ENCODE measurements at places on chromosomes 5 and 9.

DNA sequence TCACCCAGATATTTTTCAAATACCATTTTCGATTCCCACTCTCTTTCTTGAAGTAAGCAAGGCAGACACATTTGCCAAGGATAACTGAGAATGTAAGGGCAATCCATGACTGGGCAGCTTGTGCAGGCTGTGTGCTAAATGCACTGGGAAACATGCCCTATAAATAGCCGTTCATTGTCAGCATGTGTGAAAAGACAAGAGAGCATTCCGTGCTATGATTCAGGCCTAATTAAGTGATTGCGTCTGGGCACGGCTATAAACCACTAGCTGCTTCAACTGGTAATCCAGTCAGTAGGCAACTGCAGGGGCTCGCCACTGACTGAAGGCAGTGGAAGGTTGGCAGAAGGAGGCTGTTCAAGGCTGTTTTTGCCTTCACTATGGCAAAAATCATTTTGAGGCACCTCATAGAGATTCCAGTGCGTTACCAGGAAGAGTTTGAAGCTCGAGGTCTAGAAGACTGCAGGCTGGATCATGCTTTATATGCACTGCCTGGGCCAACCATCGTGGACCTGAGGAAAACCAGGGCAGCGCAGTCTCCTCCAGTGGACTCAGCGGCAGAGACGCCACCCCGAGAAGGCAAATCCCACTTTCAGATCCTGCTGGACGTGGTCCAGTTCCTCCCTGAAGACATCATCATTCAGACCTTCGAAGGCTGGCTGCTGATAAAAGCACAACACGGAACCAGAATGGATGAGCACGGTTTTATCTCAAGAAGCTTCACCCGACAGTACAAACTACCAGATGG, at the start of gene HSPB3:
Gene HSPB3, plus strand, starts transcription at position 287 of the 745 bp plus-strand sequence. Its CDS starts 91 bp downstream, at position 378.
- no peak for DNase-seq

GRCh38 chr5:1548702-1549474, 25.1 kb upstream of the LPCAT1 start:
- no peak for DNase-seq

DNA sequence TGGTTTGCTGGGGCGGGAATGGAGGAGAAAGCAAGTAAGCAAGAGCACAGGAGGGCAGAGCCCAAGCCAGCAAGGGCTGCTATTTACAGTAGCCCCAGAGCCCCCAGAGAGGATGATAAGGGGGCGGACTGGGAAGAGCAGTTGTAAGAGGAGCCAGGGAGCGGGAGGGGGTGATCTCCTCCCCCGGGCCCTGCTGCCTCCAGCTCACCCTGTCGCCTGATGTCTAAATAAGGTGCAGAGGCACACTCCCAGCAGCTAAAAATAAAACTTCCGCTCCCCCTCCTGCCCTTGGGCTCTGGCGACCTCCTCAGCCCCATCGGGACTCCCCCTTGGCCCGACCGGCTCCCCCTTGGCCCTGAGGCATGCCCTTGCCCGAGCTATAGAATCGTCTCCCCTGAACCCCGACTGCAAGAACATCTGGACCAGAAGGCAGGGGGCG, 14.4 kb upstream of the CCDC69 start:
- DNase-seq: no peak

GRCh38 chr5:145946112-145946861, 9.9 kb downstream of the SH3RF2 start:
- no peak for DNase-seq

DNA sequence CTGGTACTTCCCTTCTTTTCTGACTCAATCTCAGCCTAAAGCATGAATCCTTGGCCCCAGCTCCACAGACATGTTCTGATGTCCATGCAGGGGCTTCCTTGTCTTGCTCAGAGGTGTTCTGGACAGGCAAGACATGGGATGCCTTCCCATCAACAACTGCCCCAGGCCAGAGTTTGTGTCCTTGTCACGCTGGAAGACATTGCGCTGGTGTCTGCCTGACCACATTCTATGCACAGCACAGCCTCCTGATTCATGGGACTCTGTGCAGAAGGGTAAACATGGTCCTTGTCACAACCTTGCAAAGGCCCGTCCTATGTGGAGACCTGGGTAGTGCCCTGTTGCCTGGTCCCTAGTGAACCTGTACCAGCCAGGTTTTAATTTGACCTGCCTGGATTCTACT, 212.2 kb downstream of the FSTL4 start:
- DNase-seq: no peak

- DNase-seq: no peak
Measured at GRCh38 chr5:80181618-80182211, 74.1 kb downstream of the SERINC5 start.

DNA sequence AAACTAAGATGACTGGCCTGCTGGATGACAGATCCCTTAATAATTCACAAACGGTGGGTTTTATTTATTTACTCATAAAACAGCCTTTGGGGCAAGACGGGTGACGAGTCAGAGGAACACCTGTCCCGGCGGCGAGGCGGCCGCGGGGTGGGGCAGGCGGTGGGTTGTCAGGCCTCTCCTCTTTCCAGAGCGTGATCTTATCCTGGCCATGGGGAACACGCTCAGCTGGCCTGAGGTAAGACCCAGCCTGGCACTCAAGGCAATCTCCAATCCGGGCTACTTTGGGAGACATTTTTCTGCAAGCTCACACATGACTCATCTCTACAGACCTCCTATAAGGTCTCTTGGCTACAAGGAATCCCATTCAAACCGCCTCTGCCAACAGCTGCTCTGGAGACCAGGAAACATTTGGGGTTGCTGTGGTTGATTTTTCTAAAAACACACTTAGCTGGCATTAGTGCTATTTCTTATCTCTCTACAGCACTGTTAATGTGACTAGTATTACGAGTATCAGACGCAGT, 6.3 kb downstream of the RAPGEF1 start:
- no peak for DNase-seq

DNA sequence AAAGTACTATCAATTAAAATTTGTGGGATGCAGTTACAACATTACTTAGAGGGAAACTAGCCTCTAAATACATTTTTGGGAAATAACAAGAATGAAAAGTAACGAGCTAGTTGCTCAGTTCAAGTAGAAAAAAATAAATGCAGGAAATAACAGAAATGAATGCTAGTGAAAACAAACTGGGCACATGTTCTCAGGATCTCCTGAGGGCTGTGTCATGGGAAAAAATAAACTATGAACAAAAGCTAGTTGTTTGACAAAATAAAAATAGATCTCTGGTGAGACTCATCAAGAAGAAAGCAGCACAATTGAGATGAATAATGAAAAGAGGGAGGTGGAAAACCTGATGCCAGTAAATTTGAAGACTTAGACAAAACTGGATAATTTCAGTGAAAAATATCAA, 16.3 kb downstream of the IDNK start:
- DNase-seq: no peak

GRCh38 chr9:135476561-135477355, 2.8 kb upstream of the PPP1R26 start:
- no peak for DNase-seq

DNA sequence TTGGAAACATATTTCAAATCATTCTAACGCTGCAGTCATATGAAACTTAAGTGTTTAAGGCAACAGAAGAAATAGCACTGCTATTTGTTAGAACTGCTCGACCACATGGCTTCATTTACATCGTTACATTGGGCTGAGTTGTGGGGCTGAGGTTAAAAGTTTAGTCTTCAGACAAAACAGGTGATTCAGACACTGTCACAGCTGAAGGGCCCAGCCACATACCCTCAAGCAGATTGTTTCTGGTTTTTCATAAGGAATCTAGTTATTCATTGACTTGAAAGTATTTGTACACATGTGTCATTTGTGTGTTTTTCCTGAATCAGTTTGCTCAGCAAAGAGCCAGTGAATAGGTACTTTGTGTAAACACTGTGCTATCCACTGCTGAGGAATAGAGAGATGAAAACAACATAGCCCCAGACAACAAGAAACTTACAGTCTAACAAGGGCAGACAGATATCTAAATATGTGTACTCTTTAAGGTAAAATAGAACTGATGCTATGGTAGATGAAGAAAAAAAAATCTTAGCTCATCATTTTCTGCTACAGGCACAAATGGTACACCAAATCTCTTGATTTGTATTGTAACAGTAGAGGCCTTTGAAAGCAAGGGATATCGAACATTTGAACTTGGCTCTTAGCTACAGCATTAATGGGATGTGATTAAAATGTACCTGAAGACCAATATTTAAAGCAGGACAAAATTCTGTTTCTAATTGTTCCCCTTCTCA, 357.6 kb upstream of the RPS23 start:
- DNase-seq: no peak

- no peak for DNase-seq
Measured at GRCh38 chr5:74105126-74105780, 479.3 kb downstream of the ARHGEF28 start.

GRCh38 chr5:176769911-176770310, 40.4 kb upstream of the UNC5A start:
- no peak for DNase-seq

GRCh38 chr9:5586391-5586802, 42.5 kb upstream of the RIC1 start:
- DNase-seq: peak; percentile 18

GRCh38 chr9:68473790-68474189, 66.9 kb downstream of the TMEM252 start:
- no peak for DNase-seq

GRCh38 chr5:175535796-175536195, 57.4 kb downstream of the SFXN1 start:
- no peak for DNase-seq

DNA sequence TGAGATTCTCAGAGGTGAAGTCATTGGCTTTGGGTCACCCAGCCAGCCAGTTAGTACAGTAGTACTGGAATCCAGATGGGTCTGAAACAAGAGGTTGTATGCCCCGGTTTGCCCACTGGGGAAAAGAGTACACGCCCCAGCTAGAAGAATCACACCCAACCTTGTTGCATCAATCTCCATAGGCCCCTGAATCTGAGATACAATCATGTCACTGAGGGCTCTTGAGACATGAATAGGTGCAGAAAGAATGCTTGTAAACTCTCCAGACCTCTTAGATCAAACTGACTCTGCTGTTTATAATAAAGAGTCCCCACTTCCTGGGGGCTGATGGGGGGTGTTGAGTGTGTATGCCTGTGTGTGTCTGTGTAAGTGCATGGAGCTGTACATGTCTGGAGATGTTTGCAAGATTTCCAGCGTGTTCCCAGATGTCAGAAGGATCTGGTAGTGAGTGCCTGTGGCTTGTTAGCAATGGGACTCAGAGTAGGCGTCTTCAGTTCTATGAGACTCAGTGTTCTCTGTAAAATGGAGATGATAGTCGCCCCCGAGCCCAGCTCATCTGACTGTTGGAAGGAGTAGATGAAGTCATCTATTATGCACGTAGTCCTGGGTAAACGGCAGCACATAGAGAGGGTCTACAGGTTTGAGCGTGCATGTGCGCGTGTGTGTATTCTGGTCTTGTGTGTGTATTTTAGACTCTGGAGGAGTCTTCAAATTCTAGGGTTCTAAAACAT, 48.2 kb downstream of the COL27A1 start:
- DNase-seq: no peak

- no peak for DNase-seq
Measured at GRCh38 chr9:13732290-13732689, 452.8 kb upstream of the MPDZ start.

GRCh38 chr5:67612961-67613360, 416.4 kb upstream of the CD180 start:
- DNase-seq: no peak

GRCh38 chr5:87940775-87941174, 327.9 kb downstream of the TMEM161B start:
- DNase-seq: no peak

DNA sequence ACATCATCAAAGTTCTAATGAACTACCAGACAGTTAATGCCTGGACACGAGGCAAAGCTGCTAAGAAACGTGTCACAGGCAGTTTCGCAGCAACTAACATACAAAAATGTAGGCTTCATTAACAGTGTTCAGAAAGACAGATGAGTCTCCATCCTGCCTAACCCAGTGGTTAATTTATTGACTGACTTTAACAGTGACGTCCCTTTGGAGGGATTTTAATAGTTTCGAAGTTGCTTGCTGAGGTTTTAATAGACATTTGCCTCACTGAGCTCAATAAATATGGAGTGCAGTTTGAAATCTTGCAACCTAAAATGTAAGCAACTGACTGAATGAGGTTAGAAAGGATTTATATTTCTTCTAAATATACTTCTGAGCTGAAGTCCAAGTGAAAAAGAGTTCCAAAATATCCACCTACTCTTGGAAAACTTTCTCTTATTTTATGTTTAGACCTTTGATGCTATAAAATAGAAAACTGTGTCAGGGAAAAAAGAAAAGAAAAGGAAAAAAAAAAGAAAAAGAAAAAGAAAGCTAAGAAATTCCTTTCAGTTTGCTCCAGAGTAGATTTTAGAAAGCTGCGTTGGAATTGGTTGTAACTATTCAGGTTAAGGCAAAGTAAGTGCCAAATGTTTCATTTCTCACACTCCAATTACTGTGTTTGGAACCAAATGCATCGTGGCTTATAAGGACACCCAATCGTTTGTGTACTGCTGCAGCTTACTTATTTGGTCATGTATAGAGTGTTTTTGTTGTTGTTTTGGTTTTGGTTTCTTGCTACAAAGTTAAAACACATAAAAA, 2016.6 kb downstream of the MAT2B start:
- DNase-seq: no peak

- peak; percentile 24 for DNase-seq
Measured at GRCh38 chr9:129867136-129868022, 32.1 kb downstream of the USP20 start.

- DNase-seq: no peak
Measured at GRCh38 chr5:106097340-106097739, 1573.4 kb downstream of the EFNA5 start.

- no peak for DNase-seq
Measured at GRCh38 chr9:134226221-134226930, 62.0 kb upstream of the RNU6ATAC start.

GRCh38 chr5:1896602-1897376, 14.1 kb upstream of the IRX4 start:
- DNase-seq: no peak

DNA sequence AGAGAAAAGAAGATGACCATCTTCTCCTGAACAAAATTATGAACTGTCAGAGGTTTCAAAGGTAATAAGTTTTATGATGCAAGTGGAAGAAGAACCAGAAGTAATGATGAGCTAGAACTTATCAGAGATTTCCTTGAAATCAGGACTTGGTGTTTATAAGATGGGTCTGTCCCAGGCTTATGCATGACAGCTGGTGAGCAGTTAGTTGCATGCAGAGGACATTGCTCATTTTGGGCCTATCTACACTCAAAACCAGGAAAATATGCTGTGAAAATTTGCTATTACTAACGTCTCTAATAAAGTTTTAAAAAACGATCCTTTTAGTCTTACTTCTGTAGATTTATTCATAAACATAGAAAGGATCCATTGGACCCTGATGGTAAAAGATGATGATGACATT, 6.6 kb upstream of the STC2 start:
- DNase-seq: no peak
